ENCODE measurements at places on chromosomes 5 and 9. TPM values are rescaled to one million over a fixed set of nuclear protein-coding genes. Genes with fewer than 3 reads are reported as not detected.

The OMD gene
- not detected for total RNA-seq

DNA sequence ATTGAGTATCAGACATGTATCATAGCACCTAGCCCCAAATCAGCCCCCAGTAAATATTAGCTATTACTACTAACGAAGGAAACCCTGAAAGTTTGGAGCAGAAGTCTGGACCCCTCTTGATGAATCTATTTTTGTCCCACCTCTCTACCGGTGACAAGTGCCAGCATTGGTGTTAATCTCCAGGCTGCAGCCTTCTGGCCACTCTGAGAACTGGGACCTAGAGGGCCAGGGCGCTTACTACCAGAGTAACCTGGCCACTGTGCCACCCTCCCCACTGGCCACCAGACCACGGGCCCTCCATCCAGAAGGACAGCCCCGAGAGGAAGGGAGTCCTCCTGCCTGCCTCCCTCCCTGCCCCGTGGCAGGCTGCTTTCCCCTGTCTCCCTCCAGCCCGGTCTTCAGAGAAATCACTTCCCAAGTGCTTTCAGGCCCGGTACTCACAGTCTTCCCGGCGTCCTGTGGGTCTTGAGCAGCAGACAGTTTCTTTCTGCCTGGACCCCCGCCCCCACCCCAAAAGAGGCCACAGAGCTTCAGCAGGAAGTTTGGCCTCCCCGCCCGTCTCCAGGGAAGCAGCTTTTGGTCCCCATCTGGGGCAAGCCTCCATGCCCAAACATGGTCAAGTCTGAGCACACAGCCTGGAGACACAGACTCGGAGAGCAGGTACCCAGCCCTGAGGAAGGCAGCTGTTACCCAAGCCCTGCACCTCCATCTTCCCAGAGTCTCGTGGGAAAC, at the start of gene KCNMB1:
KCNMB1 (minus strand) TSS at position 550 of the 732 bp plus-strand sequence. CDS start 3,920 bp downstream, outside the sequence.
- no peak for DNase-seq

The ACTBL2 gene
- not detected for total RNA-seq

The NDUFS6 gene
- total RNA-seq, result 41.4 TPM

The PCA3 gene
- 0.19 TPM for total RNA-seq

The LCN10 gene
- not detected for total RNA-seq

The ANKRD33B gene
- 0.48 TPM for total RNA-seq

DNA sequence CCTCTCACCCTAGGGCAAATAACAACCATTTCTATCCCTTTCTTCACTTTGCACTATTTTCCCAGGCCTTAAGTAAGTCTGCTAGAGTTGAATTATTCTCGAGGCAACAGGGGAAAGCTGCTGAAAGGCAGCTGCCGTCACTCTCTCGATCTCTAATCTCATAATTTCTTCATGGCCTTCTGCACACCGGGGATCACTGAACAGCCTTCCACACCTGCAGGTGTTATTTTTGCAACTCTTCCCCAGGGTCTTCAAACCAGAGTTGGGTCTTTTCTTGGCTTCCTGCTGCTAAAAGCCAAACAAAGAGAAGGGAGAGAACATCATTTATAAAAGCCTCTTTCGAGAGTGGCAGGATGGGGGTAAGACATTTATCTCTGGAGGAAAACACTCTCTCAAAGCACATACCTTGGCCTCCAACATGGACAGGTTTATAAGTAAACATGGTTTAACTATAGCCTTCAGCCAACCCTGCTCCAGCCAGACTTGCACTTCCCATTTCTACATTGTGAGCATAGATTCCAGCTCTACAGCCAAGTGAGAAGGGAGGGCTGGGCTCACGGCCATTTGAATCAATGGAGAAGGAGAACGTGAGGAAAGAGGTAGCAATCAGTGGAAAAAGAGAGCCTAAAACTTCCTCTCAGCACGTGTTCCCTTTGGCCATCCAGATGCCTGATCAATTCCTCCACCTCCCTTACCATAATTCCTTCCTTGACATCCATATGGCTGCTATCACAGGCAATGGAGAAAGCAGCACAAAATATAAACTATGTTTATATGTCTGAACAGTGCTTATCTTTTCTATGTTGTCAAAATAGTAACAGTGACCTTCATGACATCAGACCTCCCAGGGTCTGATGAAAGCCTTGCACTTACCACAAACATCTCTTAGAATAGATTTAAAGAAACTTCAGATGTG, 464.9 kb downstream of the TLE1 start:
- DNase-seq, result no peak

The IFNA21 gene
- not detected for total RNA-seq

The UNC5A gene
- total RNA-seq, result not detected

- DNase-seq, result no peak
These were observed 823.6 kb upstream of the ARRDC3 start for GRCh38 chr5:92206681-92207080.

GRCh38 chr5:123297866-123298265, 125.3 kb downstream of the CEP120 start:
- no peak for DNase-seq

The KIF24 gene
- total RNA-seq, result 7.0 TPM

DNA sequence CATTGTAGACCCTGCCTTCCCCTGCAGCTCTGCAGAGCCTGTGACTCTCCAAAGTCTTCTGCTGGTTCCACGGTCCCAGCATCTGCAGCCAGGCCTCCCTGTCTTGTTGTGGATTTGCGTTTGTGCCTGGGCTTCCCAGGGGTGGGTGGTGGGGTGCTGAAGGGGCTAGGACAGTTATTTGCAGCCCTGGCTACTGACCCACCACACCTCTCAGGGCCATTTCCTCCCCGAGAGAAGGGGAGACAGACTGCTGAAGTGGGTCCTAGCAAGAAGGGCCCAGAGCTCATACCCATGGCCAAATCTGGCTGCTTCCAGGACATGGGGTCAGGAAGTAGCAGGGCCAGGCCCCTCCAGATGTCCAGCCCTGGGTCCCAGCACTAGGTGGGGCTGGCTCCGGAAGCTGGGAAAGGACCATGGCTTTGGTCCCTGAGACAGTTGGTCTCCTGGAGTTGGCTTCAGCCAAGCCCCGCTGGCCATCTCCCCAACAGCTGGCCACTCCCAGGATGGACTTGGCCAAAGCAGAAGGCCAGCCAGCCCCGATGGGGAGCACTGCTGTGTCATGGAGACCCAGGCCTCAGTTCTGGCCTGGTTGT, 26.3 kb downstream of the GSN start:
- no peak for DNase-seq

Measured in Karpas-422 (cell line).